ENCODE measurements at places on chromosomes 2 and 18.

GRCh38 chr18:57666818-57667497, 45.3 kb upstream of the NARS1 start:
- DNase-seq = no peak

DNA sequence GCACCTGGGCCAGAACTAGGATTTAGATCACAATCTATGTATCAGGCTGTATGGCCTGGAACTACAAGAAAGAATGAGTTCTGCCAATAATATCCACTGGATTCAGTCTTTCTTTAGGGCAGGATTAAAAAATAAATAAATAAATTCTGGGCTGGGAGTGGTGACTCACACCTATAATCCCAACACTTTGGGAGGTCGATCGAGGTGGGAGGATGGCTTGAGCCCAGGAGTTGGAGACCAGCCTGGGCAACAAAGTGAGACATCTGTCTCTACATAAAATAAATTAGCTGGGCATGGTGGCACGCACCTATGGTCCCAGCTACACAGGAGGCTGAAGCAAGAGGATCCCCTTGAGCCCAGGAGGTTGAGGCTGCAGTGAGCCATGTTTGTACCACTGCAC, 8.1 kb downstream of the AMMECR1L start:
- no peak for DNase-seq

DNA sequence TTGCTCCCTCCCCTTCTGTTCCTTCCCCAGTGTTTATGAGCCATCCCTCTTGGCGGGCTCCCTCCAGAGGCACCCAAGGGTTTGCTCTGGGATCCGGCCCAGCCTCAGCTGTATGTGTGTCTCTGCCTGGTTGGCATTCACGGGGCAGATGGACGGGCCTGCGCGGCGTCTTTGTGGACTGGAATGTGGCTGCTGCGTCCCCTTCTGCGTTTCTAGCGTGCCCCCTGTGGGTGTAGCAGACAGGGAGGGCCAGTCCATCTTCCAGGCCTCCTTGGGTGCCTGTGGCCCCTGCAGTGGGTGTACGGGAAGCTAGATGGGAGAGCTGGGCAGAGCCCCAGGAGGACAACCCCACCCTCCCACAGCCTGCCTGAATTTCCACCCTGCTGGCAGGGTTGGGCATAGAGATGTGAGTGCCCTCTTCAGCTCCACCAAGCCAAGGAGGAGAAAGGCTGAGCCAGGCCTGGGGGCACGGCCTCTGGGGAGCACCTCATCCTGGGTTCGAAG, 15.7 kb downstream of the GPC1 start:
- DNase-seq = no peak

- DNase-seq = no peak
Observed at GRCh38 chr2:10980886-10981425, 69.2 kb downstream of the KCNF1 start.

DNA sequence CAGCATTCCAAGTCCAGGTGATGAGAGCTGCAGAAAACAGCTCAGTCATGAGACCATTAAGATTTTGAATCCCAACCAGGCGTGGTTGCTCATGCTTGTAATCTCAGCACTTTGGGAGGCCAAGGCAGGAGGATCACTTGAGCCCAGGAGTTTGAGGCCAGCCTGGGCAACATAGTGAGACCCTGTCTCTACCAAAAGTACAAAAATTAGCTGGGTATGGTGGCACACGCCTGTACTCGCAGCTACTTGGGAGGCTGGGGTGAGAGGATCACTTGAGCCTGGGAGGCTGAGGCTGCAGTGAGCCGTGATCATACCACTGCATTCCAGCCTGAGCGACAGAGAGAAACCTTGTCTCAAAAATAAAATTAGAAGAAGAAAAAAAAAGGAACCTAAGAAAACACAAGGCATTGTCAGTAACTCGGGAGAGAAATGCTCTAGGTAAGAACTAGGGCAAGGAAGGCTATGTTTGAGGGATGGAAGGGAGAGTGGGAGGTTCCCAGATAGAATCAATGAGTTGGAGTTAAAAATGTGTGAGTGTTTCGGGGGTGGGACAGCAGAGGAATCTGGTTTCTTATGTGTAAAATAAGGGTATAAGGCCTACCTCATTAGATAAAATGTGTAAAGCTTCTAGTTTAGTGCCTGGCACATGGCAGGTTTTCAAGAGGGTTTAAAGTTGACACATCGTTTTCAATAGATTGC, 23.3 kb upstream of the MTA3 start:
- DNase-seq = no peak

DNA sequence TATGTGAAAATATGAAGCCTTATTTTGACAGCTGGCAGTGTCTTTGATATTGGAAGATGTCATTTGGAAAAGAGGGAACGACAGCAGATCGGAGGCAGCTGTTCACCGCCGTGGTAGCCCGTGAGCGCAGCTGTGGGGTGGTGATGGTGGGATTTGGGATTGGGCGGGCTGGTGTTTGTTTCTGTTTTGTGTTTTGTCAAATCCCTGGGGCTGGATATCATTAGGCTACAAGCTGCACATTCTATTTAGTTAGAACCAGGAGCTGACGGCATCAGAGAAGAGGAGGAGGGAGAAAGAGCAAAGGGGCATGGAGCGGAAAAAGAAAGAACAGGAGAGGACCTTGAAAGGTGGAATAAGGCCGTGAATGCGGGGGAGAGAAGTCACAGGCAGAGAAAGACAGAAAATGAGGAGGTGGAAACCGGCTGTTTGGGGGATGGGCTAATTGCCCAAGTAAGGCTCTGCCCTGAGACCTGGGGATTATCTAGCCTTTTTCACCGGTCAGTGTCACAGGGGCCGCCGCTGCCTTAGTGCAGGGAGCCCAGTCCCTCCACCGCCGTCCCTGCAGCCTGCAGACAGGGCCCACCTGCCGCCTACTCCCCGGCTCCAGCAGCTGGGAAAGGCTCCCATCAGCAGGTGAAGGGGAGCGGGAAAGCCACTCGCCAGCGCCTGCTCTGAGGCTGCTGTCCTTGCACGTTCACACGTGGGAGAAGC, 88.0 kb downstream of the ZCCHC2 start:
- DNase-seq = no peak

DNA sequence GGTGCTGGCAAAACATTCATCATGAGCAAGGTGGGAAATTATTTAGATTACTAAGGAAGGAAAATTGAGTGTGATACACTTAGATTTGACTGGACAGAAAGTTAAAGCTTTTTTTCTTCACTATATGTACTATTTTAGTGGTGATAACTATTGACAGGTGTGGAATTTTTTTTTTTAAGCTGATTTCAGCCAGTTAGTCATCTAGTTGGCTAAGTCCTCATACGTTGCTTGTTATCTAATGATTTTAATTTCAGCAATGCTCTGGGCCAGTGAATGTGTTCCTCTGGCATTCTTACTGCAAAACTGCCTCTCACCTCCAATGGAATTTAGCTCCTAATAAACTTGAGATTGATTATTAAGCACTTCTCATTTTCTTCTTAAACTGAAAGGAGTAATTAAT, 1223.2 kb upstream of the ACVR2A start:
- DNase-seq = no peak

- no peak for DNase-seq
Observed at GRCh38 chr2:120779781-120780283, 44.2 kb downstream of the GLI2 start.

GRCh38 chr2:58475756-58476155, 234.6 kb upstream of the FANCL start:
- DNase-seq = no peak

- DNase-seq = no peak
Observed at GRCh38 chr2:151718247-151718646, 16.0 kb downstream of the NEB start.

- no peak for DNase-seq
Observed at GRCh38 chr2:122748552-122749011, 993.1 kb downstream of the TSN start.

DNA sequence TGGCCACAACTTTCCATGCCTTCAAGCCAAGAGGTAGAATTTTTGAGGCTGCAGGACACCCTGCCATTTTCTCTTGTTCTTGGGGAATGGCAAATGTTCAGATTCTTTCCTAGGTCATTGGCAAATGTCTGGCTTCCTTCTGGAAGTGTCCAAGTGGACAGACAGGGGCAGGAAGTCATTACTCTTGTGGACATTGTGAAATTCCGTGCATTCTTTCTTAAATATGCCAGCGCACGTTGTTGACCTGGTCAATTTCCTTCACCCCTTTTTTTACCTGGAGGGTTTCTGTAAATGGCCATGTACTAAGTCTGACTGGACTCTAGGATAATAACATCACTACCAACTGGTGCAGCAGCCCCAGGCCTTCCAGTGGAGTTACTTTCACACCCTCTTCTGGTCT, 13.9 kb downstream of the ASB18 start:
- DNase-seq = no peak

GRCh38 chr2:239266779-239267287, 134.0 kb downstream of the HDAC4 start:
- no peak for DNase-seq

DNA sequence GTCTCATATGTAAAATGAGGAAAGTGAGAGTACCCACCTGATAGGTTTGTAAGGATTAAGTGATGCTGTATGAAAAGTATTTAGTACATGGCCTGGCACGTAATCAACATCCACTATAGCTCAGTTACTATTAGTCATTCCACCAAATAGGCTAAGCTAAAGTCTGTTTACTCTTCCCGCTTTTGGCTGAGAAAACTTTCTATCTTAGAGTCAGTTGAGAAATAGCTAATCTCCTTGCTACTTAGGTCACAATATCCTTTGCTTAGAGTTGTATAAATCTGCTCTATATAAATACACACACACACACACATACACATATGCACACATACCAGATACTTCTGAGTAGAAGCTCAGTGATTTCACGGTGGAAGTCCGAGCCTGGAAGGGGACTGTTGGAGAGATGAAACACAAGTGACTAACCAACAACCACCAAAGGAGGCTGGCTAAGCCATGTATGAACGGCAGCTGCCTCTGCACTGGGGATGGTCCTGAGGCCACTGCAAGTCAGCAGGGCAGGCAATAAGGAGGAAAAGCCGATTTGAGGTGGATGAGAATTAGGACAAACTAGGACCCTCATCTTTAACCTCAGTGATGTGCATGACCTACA, 104.6 kb upstream of the EPHA4 start:
- no peak for DNase-seq

GRCh38 chr2:40130251-40130994, 321.5 kb downstream of the SLC8A1 start:
- no peak for DNase-seq

DNA sequence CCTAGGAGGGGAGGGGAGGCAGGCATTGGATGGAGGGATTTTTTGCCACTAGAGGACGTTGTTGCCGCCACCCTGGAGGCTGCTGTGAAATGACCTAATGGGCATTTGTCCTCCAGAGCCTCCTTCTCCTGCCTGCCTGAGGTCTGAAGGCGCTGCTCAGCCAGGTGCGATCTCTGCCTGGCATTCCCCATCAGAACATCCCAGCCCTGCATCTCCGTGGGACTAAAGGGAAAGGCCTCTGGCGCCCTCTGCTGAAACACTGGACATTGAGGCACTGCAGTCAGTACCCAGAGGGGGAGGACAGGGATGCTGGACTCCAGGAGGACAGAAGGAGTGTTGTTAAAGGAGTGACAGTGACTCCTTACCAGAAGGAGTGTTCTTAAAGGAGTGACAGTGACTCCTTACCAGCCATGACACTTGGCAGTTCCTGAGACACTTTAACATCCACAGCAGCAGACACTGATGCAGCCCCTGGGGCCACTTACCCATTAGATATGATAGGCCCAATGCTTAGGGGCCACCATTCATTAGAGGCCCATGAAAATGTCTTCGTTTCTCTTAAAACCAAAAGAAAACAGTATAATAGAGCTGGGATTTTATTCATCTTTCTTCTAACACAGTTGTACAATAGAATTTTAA, 17.0 kb downstream of the THNSL2 start:
- no peak for DNase-seq

- no peak for DNase-seq
Observed at GRCh38 chr18:55830544-55830943, 242.6 kb upstream of the TCF4 start.

- peak; percentile 22 for DNase-seq
Observed at GRCh38 chr18:59900222-59901128, 679 bp downstream of the PMAIP1 start.

DNA sequence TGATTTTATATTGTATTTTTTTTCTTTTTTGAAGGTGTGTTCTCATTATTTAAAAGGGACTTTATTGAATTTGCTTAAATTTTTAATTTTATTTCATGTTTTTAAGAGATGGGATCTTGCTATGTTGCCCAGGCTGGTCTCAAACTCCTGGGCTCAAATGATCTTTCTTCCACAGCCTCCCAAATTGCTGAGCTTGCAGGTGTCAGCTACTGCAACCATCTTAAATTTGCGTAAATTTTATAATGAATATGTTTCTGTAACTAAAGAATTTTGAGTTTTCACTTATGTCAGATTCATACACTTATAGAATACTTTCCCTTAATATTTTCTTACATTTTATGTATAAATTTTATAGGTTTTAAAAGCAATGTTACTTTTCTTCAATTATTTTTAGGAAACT, 157.8 kb downstream of the ZNF804A start:
- no peak for DNase-seq

DNA sequence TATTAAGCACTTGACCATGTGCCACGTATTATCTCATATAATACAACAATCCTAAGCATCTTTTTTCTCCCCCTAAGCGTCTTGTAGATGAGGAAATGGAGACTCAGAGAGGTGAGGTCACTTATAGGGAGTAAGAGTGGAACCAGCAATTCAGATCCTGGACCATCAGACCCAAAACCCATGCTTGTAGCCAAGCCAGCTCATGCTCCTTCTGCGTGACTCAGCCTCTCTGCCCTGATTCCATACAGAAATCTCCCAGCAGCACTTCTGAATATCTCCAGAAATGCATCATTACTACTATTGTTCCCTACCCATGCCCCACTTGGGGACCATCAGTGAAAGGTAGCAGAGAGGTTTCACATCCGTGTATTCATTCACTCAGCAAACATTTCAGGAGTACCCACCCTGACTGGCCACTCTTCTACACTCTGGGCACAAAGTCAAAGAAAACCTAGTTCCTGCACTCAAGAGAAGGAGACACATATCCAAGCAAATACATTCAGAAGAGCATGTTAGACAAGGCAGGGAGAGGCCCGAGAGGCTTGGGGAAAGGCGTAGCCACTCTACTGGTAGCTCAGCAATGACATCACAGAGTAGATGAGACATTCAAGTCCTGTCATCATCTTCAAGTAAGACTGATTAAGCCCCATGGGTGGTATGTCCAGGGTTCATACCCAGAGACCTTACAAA, 141.9 kb downstream of the MTCL1 start:
- DNase-seq = no peak

DNA sequence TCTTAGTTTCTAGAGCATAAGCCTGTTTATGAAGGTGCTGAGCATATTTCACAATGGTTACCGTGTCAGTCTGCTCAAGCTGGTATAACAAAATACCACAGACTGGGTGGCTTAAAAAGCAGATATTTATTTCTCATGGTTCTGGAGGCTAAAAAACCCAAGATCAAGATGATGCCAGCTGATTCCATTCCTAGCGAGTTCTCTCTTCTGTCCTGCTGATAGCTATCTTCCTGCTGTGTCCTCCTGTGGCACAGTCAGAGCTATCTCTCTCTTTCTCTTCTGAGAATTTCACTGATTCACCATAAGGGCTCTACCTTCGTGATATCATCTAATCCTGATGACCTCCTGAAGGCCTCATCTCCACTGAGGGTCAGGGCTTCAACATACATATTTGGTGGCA, 273.0 kb downstream of the CDH2 start:
- DNase-seq = no peak

Measured in NCI-H187 treated with DMSO at 0.1 percent for 48 hours (cell line).